ENCODE measurements at places on chromosomes 5 and 9. TPM values are rescaled to one million over a fixed set of nuclear protein-coding genes. Genes with fewer than 3 reads are reported as not detected.
A peak's percentile ranks its signal among the peaks of the same experiment; 100 is the strongest.

UBE2B gene
- total RNA-seq, result 146 TPM

ERGIC1 gene
- total RNA-seq, result 167 TPM

MORN5 gene
- 3.5 TPM for total RNA-seq

ZFR gene
- total RNA-seq, result 49.4 TPM

CYFIP2 gene
- 66.1 TPM for total RNA-seq

DNA sequence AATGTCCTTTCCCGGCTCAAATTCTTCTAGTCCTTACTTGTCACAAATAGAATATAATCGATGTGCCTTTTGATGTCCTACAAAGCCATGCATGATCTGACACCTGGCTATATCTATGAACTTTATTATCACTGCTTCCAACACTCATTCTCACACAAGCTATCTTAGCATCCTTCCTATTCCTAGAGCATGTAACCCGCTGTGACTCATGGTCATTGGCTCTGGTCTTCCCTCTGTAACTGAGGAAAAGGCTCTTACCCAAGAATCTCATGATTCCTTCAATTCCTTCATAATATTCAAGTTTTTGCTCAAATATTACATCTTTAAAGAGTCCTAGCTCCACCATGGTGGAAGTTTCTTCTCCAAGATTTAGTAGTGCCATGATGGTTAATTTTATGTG, 480.0 kb upstream of the PAPPA start:
- no peak overlapping the region for H3K27ac ChIP-seq
- no peaks in the 10 kb centered on the region for H3K27me3 ChIP-seq
- no peak overlapping the region for H3K4me3 ChIP-seq
- no peaks in the 10 kb centered on the region for H3K36me3 ChIP-seq
- no peaks in the 10 kb centered on the region for H3K4me1 ChIP-seq

- peaks cover 9% of the 10 kb centered on the region for H3K27me3 ChIP-seq
- DNase-seq, result peak; percentile 91
- peak overlapping the region; percentile 6 for H3K27ac ChIP-seq
- H3K36me3 ChIP-seq, result no peaks in the 10 kb centered on the region
- peak overlapping the region; percentile 69 for H3K4me3 ChIP-seq
Measured at GRCh38 chr5:116576053-116576713, 1.6 kb upstream of the SEMA6A start.

DNA sequence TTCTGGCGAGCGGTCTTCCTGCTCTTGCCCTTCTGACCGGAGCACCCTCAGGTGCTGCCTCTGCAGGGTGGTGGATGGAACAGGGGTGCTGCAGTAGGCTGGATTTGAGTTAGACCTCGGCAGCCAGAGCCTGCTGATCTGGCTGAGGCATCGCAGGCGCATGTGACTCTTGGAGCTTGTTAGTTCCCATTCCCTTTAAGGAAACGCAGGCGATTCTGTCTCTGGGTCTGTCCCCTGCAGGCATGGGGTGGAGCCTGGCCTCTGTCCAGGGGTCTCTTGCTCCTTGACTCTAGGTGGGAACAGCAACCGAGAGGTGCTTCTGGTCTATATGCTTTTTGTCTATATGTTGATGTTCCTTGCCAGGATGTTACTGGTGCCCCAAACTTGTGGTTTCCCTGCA, 3.1 kb downstream of the WNK2 start:
- peaks cover 27% of the 10 kb centered on the region for H3K27me3 ChIP-seq
- no peak overlapping the region for H3K4me3 ChIP-seq
- no peak for DNase-seq
- peaks cover 9% of the 10 kb centered on the region for H3K4me1 ChIP-seq
- H3K36me3 ChIP-seq, result no peaks in the 10 kb centered on the region

GRCh38 chr5:142697356-142698255, 11.7 kb upstream of the FGF1 start:
- peaks cover 26% of the 10 kb centered on the region for H3K4me1 ChIP-seq
- no peaks in the 10 kb centered on the region for H3K36me3 ChIP-seq
- no peak overlapping the region for H3K4me3 ChIP-seq
- peak overlapping the region; percentile 50 for H3K27ac ChIP-seq

GRCh38 chr9:81558091-81558830, 131.1 kb downstream of the TLE1 start:
- H3K4me1 ChIP-seq, result peaks cover 16% of the 10 kb centered on the region
- H3K4me3 ChIP-seq, result no peak overlapping the region
- H3K36me3 ChIP-seq, result no peaks in the 10 kb centered on the region
- no peaks in the 10 kb centered on the region for H3K27me3 ChIP-seq

GRCh38 chr9:36986468-36987408, 47.3 kb downstream of the PAX5 start:
- H3K27me3 ChIP-seq, result no peaks in the 10 kb centered on the region
- peaks cover 9% of the 10 kb centered on the region for H3K4me1 ChIP-seq
- no peak for DNase-seq
- no peak overlapping the region for H3K4me3 ChIP-seq
- H3K27ac ChIP-seq, result no peak overlapping the region

DNA sequence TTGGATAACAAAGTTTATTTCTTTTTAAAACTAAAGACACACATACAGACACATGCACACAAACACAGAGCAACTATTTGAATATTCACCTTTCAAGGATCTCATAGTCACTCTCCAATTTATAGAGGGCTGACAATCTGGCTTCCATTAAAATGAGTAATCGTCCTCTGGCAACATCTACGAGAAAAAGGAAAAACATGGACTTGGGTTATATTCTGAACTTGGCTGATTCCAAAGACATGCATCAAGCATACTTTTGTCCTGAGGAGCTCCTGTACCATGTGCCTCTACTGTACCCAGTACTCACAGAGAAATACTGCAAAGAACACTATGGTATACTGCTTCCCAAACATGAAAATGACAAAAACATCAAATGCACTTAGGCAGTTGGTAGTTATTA, 15.4 kb downstream of the IARS1 start:
- H3K36me3 ChIP-seq, result peaks cover 70% of the 10 kb centered on the region
- no peak overlapping the region for H3K4me3 ChIP-seq
- no peak overlapping the region for H3K27ac ChIP-seq
- H3K4me1 ChIP-seq, result no peaks in the 10 kb centered on the region
- no peaks in the 10 kb centered on the region for H3K27me3 ChIP-seq

DNA sequence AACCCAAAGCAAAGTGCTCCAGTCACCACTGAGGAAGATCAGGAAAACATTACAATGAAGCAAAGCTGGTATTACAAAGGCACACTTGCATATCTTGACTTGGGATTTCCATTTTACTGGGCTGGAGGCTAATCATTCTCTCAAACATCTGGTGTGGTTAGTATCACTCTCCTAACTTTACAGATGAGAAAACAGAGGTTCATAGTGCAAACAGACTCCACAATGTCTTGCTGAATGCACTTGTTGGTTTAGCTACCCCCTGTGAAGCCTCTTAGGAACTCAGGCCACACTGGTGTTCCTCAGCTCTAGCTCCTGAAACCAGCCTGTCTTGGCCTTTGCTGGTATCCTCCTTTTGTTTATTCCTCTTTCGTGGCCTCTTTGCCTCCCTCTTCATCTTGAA, 29.5 kb upstream of the SMAD5 start:
- H3K36me3 ChIP-seq, result no peaks in the 10 kb centered on the region
- no peak for DNase-seq
- H3K27me3 ChIP-seq, result no peaks in the 10 kb centered on the region
- H3K4me3 ChIP-seq, result no peak overlapping the region
- no peak overlapping the region for H3K27ac ChIP-seq

GRCh38 chr5:171388816-171389168, 1.1 kb downstream of the NPM1 start:
- no peak for DNase-seq
- peak overlapping the region; percentile 89 for H3K27ac ChIP-seq
- H3K4me3 ChIP-seq, result peak overlapping the region; percentile 95
- peaks cover 47% of the 10 kb centered on the region for H3K4me1 ChIP-seq
- peaks cover 7% of the 10 kb centered on the region for H3K36me3 ChIP-seq

DNA sequence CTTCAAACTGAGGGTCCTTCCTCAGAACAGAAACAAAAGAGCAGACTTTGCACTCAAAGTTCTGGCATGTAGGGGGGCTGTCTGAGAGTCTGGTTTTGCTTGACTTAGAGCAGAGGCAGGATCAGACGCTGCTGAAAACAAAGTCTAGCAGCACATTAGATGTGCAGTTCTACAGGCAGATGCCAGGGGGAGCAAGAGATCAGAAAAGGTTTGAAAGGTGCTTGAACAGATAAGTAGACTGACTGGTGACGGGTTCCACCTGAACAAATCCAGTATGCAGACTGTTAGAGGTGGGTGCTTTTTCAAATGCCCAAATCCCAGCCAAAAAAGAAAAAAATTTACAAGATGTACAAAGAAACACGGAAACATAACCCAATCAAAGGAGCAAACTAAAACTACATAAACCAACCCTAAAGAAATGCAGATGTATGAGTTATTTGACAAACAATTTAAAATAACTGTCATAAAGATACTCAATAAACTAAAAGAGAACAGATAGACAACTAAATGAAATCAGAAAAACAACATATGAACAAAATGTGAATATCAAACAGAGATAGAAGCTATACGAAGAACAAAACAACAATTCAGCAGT, 194.7 kb upstream of the FREM1 start:
- no peaks in the 10 kb centered on the region for H3K27me3 ChIP-seq
- H3K4me3 ChIP-seq, result no peak overlapping the region
- H3K27ac ChIP-seq, result no peak overlapping the region
- no peak for DNase-seq
- no peaks in the 10 kb centered on the region for H3K36me3 ChIP-seq

DNA sequence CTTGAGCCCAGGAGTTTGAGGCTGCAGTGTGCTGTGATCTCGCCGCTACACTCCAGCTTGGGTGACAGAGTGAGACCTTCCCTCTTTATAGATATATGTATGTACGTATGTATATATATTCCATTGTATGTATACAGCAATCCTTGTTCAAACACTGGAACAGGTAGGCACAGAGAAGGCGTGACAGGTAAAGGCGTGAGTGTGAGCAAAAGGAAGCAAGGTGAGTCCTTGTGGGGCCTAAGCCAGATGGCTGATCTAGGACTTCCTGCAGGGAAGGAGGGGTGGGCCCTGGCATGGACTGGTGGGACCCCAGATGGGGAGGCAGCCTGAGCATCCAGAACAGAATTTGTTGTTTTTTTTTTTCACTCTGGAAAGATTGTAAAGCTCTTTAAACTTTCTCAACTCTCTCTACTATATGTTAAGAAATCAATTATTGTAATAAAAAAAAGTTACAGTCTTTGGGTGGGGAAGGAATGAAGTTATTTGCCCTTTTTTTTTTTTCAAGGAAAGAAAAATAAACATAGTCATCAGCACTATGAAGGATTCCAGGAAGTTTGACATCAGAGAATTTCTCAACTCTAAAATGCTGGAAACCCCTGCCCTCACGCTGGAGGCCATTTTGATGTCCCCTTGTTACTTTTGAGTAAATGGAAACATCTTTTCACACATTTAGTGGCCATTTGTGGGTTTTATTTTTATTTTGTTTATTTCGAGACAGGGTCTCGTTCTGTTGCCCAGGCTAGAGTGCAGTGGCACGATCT, 38.9 kb upstream of the STXBP1 start:
- H3K27ac ChIP-seq, result peak overlapping the region; percentile 82
- no peaks in the 10 kb centered on the region for H3K27me3 ChIP-seq
- no peak for DNase-seq

DNA sequence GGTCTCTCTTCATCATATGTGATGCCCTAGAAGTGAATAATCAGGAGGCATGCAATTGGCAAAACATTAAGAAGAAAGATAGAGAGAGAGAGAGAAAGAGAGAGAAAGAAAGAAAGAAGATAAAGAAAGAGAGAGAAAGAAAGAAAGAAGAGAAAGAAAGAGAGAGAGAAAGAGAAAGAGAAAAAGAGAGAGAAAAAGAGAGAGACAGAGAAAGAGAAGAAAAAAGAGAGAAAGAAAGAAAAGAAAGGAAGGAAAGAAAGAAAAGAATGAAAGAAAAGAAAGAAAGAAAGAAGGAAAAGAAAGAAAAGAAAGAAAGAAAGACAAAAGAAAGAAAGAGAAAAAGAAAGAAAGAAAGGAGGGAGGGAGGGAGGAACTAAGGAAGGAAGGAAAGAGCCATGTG, 318.9 kb downstream of the ICE1 start:
- no peaks in the 10 kb centered on the region for H3K36me3 ChIP-seq
- DNase-seq, result no peak
- no peak overlapping the region for H3K27ac ChIP-seq
- no peaks in the 10 kb centered on the region for H3K4me1 ChIP-seq
- no peaks in the 10 kb centered on the region for H3K27me3 ChIP-seq

DNA sequence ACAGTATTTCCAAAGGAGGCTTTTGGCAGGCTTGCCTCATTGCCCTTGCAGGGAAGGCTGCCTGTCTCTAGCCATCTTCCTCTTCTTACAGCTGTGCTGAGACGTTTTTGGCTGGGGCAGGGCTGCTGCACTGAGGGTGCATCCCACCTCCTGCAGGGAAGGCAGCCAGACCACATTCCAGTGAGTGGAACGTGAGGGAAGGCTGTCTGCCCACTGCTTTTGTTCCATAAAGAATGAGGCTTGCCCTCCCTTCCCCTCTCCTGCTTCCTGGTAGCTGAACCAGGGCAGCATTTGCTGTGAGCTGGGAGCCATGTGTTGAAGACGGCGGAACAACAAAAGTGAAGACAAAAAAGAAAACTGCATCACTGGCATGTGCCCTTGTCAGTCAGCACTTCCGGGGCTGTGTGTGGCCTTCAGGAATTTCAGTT, 16.8 kb downstream of the MGAT1 start:
- peak overlapping the region; percentile 72 for H3K27ac ChIP-seq
- H3K4me1 ChIP-seq, result peaks cover 34% of the 10 kb centered on the region
- H3K36me3 ChIP-seq, result peaks cover 21% of the 10 kb centered on the region
- no peak overlapping the region for H3K4me3 ChIP-seq
- H3K27me3 ChIP-seq, result no peaks in the 10 kb centered on the region

DNA sequence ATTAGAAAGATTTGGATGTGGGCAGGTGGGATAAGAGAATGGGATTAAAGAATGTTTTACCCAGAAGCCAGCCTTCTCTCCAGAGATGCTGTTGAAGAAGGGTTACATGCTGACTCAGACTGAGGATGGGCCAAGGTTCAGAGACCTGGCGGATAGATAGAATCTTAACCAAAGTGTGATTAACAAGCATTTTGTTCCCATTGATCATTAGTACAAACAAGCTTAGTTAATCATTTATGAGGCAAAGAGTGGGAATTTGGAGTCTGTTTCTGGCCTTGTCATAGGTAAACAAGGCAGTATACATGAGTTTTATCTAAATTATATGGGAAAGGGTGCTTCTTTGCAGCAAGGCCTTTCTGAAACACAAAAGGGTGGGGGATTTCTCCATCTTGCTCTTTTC, 20.8 kb upstream of the DTWD2 start:
- H3K4me1 ChIP-seq, result no peaks in the 10 kb centered on the region
- no peak overlapping the region for H3K4me3 ChIP-seq
- no peaks in the 10 kb centered on the region for H3K36me3 ChIP-seq
- H3K27ac ChIP-seq, result no peak overlapping the region

DNA sequence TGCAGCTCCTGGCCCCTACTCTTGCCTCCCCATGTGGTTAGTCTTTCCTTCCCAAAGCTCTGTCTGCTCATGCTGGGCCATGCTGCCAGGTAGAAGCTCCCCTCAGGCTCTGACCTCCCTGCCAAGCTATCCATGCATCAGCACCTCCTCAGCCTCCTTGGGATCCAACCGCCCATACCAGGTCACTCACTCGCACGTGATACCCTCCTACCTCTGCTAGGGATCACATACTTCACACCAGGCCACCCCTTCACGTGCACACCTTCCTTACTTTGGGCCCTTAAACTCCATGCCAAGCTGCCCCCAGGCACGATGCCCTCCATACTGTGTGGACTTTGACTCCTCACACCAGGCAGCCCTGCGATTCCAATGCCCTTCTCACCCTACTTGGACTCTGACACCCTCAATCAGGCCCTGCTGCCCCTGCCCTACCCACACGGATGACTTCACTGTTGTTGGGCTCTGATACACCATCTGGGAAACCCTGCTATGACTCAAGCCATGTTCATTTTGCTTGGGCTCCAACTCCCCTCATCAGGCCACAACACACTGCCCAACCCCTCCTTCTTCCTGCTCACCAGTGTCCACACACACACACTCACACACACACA, 34.1 kb downstream of the ZNF483 start:
- H3K4me3 ChIP-seq, result no peak overlapping the region
- H3K27me3 ChIP-seq, result no peaks in the 10 kb centered on the region
- no peaks in the 10 kb centered on the region for H3K4me1 ChIP-seq
- no peak overlapping the region for H3K27ac ChIP-seq
- no peak for DNase-seq
